ENCODE measurements at places on chromosomes 1 and 21.

DNA sequence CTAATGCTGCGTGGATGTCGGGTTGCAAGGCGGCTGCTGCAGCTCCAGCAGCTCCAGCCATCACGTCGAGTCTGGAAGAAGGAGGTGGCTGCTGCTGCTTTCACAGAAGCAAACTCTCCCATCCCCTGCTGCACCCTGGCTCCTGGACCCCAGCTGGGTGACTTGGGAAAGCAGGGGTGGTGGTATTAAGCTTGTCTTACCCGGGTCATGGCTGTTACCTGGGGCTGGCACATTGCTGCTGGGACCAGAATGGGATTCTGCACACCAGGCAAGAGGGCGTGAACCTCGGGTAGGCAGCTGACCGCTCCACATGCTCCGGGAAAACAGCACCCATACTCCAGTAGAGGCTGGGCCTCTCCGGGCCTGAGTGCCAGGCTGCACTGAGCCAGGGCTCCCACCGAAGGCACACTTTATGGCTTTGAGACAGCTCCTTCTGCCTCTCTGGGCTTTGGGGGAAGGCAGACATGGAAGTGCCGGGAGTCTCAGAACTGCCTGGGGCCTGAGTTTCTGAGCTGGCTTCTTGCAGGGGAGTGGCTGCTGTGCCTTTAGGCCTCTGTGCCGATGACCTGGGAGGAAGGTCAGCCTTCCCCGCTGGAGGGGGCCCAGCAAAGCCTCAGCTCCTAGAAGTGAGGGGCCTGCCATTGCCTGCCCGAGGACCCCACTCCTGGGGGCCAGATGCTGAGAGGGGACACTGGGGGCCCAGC lies 1.2 kb downstream of the SMIM1 start:
- no peak for DNase-seq

GRCh38 chr1:21624571-21625389 lies 44.4 kb downstream of the RAP1GAP start:
- no peak for DNase-seq

DNA sequence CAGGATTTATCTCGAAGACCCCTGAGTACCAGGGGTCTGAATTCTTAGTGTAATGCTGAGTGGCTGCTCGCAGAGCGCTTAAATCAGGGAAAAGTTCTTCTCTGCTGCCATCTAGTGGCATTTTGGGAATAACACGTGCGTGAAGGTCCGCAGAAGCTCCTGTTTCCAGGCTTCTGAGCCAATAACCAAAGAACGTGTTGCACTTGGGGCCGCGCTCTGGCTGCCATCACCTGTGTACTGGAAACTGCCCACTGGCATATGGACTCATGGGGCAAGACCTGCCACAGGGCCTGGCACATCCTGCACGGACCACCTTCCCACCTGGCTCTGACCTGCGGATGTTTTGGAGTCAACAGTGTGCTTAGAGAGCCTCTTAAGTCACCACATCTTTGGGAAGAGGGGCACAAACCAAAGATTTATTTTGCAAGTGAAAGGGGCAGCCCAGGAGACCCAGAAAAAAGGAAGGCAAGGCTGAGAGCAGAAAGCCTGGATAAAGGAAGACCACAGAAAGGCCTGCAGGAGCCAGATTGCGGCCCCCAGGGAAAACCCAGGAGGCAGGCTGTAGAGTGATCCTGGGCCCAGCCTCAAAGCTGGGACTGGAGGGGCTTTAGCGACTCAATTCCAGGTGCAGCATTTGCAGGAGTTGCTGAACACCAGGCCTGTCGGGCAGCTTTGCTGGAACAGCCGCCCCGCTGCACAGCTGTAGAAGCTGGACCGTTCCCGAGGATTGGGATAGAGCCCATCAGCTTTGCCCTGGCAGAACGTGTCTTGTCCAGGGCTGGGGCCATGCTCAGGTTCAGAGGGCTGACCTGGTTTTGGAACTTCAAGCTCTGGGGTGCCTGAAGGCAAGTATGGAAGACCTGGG lies 13.0 kb downstream of the CHIT1 start:
- peak; percentile 18 for DNase-seq

DNA sequence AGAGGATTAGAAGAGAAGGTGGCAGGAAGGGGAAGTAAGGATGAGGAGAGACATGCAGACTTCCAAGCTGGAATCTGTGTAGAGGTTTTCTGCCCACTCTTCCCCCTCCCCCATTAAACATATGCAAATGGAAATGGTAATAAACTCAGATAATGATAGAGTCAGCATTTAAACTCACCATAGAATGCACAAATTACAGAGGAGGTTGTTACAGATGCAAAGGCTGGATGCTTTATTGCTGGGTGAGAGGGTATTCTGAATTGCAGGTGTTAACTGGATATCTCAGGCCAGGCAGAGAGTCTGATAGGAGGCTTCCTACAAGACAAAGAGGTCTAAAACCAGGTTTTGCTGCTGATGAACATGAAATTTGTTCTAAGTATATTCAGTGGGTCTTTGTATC lies 372.5 kb downstream of the SEC16B start:
- DNase-seq, result no peak

- DNase-seq, result no peak
Measured at GRCh38 chr21:30329203-30329875, 8.2 kb downstream of the KRTAP27-1 start.

DNA sequence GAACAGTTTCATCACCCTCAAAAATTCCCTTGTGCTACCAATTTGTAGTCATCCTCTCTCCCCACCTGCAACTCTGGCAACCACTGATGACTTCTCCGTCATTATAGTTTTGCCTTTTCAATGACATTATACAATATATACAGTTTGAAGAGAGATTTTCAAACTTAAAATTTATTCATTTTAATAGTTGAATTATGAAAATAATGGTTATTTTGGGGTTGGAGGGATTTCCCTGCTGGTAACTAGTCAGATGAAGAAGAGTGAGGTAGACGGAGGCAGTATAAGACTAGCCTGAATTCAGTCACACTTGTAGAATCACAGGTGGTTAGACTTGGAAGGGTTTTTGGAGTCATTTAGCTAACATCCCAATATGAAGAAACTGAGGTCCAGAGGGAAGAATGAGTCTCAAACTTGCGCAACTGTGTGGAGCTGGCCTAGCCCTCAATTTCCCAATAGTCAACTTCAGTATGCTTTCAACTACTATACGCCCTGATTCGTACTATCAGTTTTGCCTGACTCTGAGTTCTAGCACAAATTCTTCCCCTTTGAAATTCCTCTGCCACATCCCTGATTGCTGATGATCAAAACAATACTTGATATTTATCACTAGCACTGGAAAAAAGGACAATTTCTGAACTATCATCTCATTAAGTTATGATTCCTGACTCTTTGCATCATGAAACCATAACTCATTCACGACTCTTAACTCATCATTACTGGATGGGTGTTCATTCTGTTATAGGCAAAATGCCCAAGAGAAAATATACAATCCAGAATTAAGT lies 54.2 kb downstream of the VANGL2 start:
- DNase-seq, result no peak

DNA sequence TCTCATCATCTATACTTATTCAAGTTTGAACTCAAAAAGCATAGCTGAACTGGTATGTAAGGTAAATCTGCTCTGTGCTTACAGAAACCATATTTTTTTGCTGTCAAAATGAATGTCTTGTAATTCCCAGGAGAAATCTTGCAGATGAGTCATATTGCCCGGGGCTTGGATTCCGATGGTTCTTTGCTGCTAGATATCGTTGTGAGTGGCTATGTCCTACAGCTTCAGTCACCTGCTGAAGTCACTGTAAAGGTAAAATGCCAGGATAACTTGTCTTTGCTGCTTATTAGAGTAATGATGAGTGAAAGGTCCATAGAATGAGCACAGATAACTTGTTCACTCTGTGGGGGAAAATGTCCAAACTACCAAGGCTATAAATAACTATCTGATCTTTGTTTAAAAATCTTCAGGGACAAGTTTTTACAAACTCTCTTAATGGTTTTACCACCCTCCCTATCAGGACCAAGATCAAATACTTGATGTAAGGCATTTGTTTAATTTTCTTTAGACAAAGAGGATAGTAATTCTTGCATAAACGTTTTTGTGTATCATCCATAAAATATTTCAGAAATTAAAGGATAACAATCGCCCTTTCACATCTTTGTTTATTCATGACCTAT lies 222.3 kb downstream of the TPR start:
- DNase-seq, result no peak

- no peak for DNase-seq
Measured at GRCh38 chr1:67393737-67394136, 36.5 kb downstream of the SERBP1 start.

DNA sequence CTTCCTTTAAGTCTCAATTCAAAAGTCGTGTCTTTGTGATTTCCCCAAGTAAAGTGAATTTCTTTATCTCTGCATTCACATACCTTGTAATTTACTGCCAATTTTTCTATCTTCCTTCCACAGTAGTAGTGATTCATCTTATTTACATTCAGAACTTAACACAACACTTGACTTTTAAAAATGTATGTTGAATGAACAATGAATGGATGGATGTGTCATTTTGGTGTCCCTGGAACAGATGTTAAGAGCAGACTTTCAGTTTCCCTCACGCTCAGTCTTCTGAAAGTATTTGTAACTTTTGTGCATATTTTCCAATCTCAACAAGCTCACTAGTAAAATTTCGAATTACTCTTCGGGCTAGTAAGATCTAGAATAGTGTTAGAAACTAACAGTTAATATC lies 352.0 kb downstream of the HHIPL2 start:
- DNase-seq, result no peak

DNA sequence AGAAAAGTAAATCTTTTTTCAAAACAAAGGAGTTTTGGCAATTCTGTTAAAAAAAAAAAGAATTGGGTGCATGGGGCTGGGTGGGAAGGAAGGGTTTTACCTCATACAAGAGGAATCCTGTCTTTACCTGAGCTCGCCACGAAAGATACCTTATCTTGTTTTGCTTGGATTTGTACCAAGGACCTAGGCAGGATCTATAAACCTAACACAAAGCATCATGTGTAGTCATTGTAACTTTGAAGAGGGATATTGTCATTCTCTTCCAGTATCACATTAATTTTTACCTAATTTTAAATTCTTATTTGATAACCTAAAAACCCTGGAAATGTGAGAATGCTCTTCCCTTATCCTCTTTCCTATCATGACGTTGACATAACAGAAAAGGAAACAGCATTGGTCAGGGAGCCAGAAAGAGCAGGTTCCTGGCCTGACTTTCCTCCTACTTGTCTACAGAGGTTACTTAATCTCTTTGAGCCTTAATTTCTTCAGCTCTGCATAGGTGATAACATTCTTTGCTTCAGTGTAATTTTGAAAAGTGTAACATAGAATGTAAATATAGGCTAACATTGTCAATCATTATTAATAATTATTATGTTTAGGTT lies 4.0 kb upstream of the LAMC1 start:
- DNase-seq, result no peak

DNA sequence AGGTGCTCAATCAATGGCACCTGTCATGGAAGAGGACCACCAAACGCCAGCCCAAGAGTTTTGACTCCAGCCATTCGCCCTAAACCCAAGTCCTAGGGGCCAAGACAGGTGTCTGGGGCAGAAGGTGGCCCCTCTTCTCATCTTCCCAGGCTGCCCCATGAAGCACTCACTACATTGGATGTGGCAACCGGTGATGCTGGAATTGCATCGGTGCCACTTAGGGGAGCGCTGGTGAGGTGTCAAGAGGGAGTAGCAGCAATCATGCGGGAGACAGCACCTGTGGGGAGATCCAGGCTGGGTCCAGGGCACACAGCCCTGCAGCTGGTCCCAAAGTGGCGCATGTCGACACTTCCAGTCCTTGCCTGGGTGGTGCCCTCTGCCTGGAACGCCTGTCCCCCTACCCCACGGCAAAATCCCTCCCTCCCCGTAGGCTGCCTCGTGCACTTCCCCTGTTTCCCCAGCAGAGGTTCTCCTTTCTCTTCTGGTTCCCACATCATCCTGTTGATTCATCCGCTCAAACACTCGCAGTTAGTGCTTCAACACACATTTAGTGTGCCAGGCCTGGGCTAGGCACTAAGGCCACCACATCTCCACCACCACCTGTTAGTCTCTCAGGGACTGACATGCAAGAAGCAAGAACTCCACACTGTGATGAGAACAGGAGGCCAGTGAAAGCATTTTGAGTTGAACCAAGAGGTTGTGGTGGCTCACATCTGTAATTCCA lies 18.5 kb downstream of the PLA2G2D start:
- no peak for DNase-seq

DNA sequence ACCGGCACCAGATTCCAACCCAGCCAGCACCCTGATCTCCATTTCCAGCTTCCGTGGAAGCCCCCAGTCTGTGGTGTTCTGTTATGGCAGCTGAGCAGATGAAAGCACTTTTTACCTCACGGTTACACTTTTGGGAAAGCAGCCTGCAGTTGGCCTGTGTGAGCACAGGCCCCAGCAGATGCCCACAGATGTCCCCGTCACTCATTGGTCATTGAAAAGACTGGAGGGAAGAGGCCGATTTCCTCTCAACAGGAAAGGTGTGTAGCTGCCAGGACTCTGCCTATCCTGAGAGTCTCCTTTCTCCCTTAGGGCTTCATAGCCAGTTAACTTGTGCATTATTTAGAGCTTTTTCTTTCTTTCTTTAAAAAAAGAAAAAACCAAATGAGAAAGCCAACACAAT lies 123.0 kb downstream of the PCBP3 start:
- no peak for DNase-seq

DNA sequence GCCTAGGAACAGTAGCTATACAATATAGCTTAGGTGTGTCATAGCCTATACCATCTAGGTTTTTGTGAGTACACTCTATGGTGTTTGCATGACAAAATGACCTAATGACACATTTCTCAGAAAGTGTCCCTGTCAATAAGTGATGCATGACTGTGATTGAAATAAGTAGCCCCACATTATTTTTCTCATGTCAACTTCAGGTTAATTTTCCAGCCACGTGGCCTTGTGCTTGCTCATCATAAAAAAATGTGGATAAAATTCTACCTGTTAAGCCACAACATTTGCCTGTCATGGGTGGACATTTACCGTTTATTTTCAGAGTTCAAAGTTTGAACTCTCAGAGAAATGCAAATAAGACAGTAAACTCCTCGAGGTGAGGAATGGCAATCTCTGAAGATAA lies 5.5 kb downstream of the DISC1 start:
- DNase-seq, result no peak

DNA sequence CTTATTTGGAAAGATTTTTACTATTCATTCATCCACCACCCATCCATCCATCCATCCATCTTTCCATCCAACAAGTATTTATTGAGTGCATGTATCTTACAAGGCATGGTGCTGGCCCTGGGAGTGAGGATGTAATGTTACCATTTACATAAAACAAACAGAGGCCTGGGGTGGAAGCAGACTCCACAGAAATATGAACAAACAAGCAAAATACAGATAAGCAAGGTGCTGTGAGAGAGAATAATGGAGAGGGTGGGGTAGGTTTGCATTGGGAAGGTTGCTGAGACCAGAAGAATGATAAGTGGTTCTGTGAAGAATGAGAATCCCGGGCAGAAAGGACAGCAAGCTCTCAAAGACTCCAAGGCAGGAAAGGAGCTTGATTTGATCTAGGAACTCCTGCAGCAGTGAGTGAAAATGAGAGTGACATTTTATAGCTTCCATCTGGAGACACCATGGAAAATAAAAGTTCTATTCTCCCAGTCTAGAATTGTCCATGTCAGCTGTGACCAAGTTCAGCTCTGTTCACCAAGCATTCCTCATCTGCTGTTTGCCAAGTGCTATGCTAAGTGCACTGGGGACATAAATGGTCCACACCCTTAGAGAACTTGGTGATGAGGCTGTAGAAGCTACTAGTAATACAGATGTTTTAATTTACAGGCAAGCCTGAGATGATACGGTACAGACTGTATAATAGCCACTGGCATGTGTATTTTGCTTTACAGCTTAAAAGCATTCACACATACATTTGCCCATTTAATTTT lies 75.3 kb downstream of the PEX14 start:
- DNase-seq, result no peak

- DNase-seq, result no peak
Measured at GRCh38 chr1:38872401-38873026, 634 bp downstream of the MYCBP start.
